NCI-H1417 (cell line): ENCODE measurements at places on chromosomes 7 and 10.

DNA sequence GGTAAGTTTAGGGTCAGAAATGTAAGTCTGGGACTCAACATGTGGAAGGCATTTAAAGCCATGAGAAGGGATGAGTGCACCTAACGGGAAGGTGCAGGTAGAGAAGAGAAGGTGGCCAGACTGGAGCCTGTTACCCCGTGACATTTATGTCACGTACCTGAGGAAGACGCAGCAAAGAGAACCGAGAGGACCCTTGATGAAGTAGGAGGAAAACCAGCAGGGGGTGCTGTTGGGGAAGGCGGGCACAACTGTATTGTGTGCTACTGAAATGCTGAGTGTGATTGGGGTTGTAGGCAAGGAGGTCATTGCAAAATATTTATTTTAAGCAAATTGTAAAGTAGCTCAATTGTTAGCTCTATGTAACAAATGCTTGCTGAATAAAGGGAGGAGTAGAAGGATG, 338.2 kb upstream of the PRKCQ start:
- peak; percentile 23 for DNase-seq

- DNase-seq, result no peak
These were observed 1.3 kb upstream of the FOXL3 start for GRCh38 chr7:288671-289101.

GRCh38 chr10:101597091-101597900, 9.2 kb downstream of the DPCD start:
- DNase-seq, result no peak

GRCh38 chr7:468681-469562, 50.7 kb downstream of the PDGFA start:
- no peak for DNase-seq

- no peak for DNase-seq
These were observed 10.1 kb downstream of the GDF10 start for GRCh38 chr10:47310090-47310505.

GRCh38 chr10:29807163-29807806, 172.5 kb upstream of the SVIL start:
- no peak for DNase-seq

DNA sequence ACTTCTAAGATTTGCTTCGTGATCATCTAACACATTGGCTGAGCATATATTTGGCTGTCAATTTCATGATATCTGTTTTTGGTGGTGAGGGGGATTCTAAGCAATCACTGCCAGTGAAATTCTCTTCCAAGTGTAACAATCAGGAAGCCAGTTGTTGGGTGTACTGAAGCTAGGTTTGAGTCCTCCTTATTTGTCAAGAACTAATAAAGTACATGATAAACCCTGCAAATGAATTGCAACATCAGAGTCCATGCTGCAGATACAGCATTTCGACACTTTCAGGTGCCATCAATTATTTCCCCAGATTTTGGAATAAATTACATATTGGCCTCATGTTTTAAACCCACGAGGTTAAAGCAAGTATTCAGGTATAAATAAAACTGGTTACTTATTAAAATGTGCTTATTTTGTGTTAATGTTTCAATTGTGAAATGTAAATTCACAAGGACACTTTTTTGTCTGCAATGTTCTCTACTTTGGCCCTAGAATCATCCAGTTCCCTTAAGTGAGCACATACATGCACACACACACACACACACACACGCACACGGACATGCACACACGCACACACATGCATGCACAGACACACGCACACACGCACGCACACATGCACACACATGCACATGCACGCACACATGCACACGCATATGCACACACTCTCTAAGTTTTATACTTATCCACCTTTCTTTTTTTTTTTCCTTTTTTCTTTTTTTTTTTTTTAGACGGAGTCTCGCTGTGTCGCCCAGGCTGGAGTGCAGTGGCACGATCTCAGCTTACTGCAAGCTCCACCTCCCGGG, 510.2 kb upstream of the KLF6 start:
- no peak for DNase-seq

DNA sequence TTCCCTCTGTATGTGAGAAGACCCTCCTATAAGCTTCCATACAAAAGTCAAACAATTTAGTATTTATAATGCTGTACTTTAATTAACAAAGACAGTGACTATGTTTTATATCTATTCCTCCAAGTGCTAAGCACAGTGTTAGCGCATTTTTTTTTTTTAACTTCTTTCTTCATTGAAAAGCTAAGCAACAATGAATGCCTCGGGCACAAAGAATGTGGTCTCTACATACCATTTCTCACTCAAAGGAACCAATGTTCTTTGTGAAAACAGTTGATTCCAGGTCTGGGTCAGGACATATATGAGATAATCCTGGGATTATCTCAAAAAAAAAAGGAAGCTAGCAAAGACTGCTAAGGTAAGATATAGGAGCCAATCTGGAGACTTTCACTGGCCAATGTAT, 26.2 kb upstream of the REEP3 start:
- DNase-seq, result no peak
